Occipital lobe (tissue), 3 donors: ENCODE measurements at places on chromosomes 16 and 17. TPM values are rescaled to one million over a fixed set of nuclear protein-coding genes. Genes with fewer than 3 reads are reported as not detected.

Gene SHBG
- not detected for total RNA-seq

- DNase-seq = no peak
Measured at GRCh38 chr16:58498341-58499091, 1.4 kb upstream of the NDRG4 start.

DNA sequence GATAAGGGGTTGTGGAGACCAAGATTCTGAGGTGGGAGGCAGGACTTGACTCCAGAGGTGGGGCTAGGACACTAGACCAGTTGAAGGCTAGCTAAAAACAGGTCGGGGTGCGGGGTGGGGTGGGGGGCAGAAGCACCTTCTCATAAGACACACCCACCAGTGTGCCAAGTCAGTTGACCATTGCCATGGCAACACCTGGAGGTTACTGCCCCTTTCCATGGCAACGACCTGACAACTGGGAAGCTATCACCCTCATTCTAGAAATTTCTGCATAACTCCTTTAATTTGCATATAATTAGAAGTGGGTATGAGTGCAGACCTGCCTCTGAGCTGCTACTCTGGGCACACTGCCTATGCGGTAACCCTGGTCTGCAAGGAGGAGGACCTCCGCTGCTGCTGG is 53.9 kb upstream of the ALOX12 start:
- no peak for DNase-seq

DNA sequence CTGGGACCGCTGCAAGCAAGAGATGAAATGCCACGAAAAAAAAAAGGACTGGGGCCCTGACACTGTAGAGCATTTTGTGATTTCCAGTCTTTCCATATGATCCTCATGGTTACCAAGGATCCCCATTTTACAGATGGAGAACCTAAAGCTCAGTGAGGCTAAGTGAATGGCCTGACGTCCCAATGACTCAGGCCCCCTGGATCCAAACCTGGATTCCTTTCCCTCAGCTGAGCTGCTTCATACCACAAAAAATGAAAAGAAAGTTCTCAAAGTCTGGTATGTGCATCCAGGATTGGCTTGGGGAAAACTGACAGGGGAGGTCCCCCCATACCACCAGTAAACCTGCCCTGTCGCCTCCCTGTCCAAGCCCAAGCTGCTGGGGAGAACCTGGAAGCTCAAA is 80.5 kb downstream of the TEX14 start:
- no peak for DNase-seq

Gene NPIPA7
- total RNA-seq = 1.6 TPM

Gene KRTAP4-5
- total RNA-seq = not detected

DNA sequence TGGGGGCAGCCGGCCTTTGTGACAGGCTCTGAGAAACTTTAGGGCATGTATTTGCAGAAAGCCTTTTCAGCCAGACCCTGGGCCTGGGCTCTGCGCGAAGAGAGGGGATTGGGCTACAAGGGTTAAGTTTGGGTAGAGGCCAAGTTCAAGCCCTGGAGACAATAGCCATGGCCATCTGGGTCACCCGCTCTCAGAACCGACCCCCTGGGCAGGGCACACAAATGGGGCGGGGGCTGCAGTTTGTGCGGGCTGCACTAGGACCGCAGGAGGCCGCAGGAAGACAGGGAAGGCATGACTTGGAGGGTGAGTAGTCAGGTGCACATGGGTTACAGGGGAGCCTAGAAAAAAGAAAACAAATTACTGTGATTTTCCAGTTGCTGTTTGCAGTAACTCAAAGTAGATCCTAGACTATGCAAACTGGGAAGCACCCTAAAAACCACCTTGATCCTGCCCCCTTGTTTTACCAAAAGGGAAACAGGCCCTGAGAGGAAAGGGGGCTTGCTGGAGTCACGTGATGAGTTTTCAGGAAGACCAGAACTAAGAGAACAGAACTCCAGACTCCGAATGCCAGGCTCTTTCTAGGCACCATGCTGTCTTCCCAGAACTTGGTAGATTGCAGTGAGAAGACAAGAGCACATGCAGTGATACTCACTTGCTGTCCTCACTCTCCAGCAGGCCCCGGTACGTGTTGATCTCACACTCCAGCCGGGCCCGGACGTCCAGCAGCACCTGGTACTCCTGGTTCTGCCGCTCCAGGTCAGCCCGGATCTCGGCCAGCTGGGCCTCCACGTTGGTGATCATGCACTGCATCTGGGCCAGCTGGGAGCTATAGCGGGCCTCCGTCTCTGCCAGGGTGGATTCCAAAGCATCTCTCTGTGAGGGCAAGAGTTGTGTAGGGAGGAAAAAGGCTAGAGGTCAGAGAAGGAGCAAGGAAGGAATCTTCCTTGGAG is 3.8 kb downstream of the KRT35 start:
- DNase-seq = no peak

DNA sequence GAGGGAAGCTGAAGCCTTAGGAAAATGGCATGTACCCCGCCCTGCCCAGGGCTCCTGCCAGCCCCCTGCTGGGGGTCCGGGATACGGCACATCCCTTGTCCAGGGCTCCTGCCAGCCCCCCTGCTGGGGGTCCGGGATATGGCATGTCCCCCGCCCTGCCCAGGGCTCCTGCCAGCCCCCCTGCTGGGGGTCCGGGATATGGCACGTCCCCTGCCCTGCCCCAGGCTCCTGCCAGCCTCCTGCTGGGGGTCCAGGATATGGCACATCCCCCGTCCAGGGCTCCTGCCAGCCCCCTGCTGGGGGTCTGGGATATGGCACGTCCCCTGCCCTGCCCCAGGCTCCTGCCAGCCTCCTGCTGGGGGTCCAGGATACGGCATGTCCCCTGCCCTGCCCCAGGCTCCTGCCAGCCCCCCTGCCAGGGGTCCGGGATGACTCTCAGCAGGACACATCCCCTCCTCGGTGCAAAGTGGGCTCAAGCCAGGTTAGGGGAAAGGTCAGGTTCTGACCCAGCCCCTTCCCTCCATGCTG is 43.2 kb downstream of the RPH3AL start:
- no peak for DNase-seq

- no peak for DNase-seq
Measured at GRCh38 chr17:50207792-50208567, 6.5 kb upstream of the COL1A1 start.

Gene FOXL1
- total RNA-seq = 0.47 TPM

DNA sequence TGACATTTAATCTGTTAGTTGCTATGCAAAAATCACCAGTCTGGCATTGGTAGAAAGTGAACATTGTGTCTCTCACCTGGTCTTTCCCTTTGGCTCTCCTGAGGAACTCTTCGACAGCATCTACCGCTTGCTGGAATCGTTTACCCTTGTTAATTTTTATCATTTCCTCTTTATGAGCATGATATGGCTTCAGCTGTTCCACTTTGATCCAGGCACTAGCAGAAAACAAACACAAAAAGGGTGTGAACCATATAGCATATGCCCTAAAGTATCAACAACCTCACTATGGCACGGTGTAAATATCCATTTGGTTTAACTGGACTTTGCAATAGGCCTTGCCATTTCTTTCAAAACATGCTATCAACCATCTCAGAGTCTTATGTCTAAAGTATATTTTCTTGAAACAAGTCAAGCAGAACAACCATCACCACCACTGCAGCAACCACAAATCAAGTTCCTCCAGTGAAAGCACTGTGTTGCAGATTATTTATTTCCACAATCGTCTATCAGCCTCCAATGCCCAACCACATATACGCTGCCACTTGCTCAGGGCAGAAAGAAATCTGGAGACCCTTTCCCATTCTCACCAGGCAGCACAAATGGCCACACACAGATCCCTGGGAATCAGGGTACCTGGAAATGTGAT is 14.3 kb downstream of the GLYR1 start:
- DNase-seq = no peak

DNA sequence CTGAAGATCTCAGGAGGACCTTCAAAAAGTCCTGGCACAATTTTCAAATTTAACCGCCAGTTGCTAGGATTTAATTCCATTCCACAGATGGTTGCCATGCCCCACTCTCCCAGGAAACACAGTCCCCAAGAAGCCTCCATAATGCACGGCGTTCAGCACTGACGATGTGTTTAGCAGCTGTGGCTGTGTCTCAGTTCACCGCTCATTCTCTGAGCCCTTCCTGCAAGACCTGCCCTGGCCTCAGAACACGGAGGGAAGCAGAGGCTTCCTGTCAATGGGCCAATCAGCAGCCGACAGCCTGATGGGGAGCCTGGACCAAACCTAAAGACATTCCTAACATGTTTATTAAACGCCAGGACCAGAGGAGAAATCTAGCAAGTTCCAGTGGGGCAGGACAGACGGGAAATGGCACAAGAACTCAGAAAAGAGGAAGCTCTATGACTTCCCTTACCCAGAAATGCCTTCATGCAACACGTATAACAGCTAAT is 4.9 kb downstream of the MYLK3 start:
- DNase-seq = no peak

- DNase-seq = no peak
Measured at GRCh38 chr16:24645739-24646645, 83.5 kb upstream of the TNRC6A start.

GRCh38 chr16:1645914-1646525 is 32.1 kb upstream of the JPT2 start:
- DNase-seq = peak; percentile 57

Gene PIK3R6
- total RNA-seq = 0.47 TPM

- DNase-seq = no peak
Measured at GRCh38 chr17:78709119-78709681, 72.9 kb downstream of the CYTH1 start.

Gene SOST
- not detected for total RNA-seq

- DNase-seq = no peak
Measured at GRCh38 chr16:1194665-1195392, 30.2 kb downstream of the TPSG1 start.

DNA sequence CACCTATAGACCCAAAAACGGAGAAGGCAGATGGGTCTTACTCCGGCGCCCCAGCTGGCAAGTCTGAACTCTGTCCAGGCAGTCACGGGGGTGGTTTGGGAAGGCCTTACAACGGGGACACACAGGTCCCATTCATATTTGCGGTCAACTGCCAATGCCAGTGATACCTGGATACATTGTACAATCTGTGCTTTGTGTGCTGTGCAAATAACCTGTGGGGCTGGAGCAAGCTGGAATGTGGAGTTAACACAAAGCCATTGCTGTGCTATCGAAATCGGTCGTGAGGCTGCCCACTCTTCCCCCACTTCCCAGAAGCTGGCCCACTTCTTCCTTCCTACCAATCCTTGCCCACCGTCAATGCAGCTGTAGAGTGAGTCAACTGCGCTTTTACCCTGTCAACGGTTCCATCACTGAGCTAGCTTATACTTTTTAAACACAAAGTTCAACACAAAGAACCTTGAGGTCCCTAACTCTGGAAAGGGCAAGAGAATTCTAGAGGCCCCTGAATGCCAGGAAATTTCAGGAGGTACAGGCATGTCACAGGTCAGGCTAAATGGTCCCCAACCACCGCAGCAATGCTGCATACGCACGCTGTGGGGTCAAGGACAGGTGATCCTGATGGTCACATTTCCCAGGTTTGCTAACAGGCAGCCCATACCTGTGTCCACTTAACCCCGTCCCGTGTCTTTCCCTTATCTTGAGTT is 122.8 kb downstream of the ZFHX3 start:
- DNase-seq = no peak

Gene KDM6B
- total RNA-seq = 16.4 TPM

Gene GLP2R
- not detected for total RNA-seq

- DNase-seq = no peak
Measured at GRCh38 chr17:74759243-74759801, 10.9 kb downstream of the NHERF1 start.

- no peak for DNase-seq
Measured at GRCh38 chr17:273981-274832, 78.4 kb downstream of the RPH3AL start.

DNA sequence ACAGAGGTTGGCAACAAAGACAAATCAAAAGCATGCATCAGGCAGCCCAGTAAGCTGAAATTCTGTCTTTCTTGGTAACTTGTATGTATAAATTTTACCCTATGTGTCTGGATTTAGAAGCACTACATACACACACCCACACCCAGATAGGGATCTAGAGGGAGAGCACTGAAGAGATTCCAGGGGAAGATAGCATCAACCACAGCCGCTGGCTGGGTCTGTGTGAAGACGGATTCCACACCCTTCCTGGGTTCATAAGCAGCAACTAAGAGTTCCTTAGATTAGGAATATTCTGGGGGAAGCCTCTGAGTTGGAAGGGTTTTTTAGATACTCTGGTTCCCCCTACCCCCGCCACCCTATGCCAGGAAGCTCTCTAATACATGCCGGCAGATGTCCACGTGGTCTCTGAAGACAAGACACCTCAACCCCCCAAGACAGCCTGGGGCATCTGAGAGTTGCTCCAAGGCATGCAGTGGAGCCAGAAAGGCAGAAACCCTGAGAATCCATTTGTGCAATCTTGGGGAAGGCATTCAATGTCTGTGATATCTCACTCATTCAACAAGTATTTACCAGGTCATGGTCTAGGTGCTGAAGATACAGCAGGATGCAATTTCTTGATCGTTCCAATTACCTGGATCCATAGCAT is 86.4 kb downstream of the NOG start:
- no peak for DNase-seq

DNA sequence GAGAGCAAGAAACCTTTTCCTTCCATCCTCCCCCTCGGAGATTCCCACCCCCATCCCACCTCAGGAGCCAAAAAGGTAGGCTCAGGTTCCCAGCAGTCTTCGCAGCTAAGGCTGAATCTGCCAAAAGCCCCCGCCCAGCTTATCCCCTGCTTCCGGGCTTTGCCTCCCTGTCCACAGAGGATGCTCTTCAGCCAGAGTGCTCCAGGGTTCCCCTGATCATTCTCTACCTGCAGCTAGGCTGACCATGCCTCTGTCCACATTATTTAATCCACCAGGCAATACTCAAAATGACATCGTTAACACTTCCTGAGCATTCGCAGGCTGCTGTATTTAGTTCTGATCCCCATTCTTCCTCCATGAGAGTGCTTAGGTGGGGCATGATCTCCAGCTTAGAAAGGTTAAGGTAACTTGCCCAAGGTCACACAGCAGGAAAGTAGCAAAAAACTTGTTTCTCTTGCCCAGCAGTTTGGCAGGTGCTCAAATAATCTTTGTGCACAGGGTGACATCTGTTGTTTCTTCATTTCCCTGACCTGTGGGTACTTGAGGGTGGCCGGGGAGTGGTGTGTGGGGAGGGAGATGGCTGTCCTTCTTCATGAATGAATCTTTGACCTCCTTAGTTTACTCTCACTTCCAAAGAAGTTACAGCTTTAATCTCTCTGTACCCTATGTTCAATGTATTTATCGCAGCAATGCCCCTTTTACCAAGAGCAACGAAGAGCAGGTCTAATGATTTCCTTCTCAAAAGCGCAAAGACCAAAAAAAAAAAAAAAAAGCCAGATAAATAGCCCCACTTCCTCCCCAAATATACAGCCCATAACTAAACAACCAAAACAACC is 848 bp upstream of the TBKBP1 start:
- DNase-seq = no peak

- DNase-seq = no peak
Measured at GRCh38 chr16:67430504-67430976, 381 bp upstream of the HSD11B2 start.

GRCh38 chr16:29290631-29291247 is 115.8 kb downstream of the NPIPB11 start:
- DNase-seq = peak; percentile 61

GRCh38 chr17:21176773-21177395 is 37.1 kb downstream of the TMEM11 start:
- DNase-seq = no peak

DNA sequence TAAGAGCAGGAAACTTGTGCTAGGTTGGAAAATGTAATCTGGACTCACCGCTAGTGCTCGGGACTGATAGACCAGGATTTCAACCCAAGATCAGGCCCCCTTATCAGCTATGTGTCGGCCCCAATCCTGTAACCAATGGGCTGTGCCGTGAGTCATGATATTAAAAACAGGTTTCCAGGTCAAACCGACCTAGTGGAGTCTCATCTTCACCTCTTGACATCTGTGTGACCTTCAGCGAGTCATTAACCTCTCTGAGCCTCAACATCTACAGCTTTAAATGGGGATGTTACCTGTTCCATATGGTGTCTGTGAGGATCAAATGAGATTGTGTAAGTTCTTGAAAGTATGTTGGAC is 512 bp downstream of the PMM2 start:
- DNase-seq = no peak

Gene ZFP1
- total RNA-seq = 64.4 TPM

Gene TEKT1
- total RNA-seq = 1.2 TPM
